ENCODE measurements at places on chromosomes 1 and 21.

DNA sequence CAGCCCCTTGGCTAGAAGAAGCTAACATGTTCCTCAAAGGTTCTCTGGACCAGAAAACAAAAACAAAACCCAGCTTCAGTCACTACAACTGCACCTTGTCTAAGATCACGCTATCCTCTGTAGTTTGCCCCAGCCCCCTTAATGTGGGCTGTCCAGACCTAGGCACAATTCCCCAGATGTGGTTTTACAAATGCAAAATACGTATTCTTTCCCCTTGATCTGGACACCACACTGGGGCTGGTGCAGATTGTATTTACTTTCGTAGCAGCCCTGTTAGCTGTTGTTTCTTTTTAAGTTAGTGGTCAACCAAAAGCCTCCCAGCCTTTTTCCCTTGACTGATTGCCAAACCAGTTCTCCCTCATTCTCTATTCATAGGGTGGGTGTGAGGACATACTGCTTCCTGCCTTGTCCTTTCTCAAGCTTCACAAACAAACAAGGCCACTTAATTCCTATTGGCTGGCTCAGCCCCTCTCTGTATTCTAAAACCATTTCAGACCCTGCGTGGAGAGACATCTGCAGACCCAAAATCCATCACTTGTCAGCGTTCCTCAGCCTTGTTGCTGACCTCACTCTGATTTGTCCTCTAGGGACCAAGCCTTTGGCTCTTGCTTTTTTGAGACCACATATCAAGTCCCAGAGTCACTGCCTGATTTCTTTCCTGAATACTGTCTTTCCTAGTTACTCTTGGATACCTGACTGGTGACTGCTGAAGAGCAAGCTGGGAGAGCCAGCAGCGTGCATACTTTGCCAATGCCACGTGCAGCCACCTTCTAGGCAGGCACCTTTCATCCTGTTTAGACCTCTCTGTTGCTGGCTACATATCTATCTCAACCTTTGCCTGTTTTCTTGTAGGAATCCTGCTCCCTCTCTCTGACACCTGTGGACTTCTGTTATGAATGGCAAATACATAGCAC lies 96.4 kb upstream of the RAB3GAP2 start:
- no peak for DNase-seq

- DNase-seq: no peak
Measured at GRCh38 chr1:25066256-25066655, 136.2 kb upstream of the RUNX3 start.

DNA sequence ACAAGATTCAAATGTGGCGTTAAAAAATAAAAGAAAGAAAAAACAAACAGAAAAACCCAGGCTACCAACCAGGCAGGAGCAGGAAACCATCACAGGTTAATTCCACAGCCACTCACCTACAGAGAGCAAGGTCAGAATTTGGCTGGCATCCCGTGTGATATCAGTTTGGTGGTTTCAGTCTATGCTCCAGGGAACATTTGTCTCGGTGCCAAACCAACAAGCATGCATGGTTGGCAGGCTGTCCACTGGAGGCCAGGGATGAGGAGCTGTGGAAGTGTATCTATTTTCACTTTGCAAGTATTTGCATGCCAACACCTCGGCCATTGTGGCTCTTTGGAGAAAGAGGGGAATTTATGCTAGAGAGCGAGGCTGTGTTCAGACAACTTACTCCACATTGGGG lies 53.1 kb upstream of the PROX1 start:
- DNase-seq: no peak

DNA sequence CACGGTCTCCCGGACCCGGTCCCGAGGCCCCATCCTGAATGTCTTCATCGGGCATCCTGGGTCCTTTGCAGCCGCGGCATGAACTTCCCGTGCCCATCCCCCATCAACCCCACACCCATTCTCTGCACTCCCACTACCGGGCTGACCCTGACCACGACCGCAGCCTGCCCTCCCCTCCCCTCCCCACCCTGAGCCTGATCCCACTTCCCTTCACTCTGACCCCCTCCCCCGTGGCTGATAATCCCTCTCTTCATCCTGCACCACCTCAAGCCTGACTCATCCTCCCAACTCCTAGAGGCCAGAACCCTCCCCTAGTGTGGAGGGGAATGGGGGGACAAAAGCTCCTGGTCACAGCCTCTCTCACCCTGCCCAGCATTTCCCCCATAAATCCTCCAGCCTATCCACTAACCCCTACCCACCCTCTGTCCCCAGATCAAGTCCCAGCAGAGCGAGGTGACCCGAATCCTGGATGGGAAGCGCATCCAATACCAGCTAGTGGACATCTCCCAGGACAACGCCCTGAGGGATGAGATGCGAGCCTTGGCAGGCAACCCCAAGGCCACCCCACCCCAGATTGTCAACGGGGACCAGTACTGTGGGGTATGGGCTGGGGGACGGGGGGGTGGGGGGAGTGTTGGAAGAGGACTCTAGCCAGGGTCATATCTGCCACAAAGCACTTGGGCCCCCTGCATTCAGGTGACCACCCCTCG lies 602 bp downstream of the SH3BGRL3 start:
- no peak for DNase-seq
